Thymus (tissue), 14 donors: ENCODE measurements at places on chromosomes 16 and 17. TPM values are rescaled to one million over a fixed set of nuclear protein-coding genes. Genes with fewer than 3 reads are reported as not detected.

- DNase-seq, result no peak
Measured at GRCh38 chr17:58121925-58122324, 26.3 kb upstream of the OR4D1 start.

The CACNA1H gene
- polyA plus RNA-seq, result 2.6 TPM

GRCh38 chr17:50187394-50187725, 14.1 kb downstream of the COL1A1 start:
- DNase-seq, result no peak

The IGSF6 gene
- 16.2 TPM for polyA plus RNA-seq

GRCh38 chr16:63568164-63568563, 1531.9 kb upstream of the CDH8 start:
- DNase-seq, result no peak

DNA sequence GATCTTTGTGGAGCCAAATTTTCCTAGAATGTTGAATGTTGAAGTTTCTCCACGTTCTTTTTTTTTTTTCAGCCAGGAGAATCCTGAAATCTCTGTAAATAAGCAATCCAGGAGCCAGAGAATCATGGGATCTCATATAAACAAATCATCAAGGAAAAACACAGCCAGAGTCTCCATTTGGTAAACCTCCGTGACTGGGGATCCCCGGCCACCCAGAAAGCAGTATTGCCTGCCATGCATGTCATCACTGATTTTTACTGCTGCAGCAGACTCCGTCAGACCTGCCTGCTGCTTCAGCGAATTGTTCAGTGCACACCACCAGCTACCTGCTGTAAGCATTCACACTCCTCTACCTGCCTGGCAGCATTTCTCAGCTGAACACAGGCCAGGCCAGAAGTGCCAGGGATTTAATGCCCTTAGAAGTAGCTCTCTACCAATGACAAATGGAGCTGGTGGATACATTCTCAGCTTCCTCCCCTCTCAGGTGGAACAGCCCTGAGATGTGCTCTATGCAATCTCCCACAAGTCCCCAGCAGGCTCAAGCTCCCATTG, 158.6 kb downstream of the CYLD start:
- no peak for DNase-seq

DNA sequence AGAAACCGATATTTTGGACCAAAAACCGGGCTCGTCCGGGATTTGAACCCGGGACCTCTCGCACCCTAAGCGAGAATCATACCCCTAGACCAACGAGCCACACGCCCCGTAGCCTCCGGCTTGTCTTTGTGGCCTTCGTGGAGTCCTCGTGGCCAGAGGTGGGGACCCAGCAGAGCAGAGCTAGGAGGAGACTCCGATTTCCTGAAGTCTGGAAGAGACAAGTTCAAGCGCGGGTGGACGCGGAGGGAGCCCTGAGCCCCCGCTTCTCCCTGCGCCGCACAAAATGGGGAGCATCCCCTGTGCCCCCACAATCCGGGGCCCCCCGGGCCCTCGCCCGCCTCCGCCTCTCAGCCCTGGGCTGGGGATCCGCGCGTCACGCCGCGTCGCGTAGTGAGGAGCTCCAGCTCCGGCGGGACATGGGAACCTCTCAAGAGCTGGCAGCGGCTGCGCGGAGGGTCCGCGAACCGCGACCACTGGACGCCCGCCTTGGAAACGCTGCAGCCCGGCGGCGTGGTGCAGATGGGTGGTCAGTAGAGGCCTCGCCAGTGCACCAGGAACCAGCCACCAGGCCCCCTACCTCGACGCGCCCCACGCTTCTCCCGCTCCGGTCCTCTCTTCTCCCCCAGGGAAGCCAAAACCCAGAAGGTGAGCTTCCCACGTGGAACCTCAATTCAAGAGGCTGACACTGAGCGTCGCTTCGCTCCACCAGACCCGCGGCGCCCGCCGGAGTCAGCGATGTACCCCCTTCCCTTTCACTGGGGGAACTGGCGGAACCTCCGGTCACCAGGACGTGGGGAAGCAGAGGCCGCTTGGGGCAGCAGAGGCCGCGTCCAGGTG, 5.2 kb upstream of the OR1F1 start:
- DNase-seq, result no peak

DNA sequence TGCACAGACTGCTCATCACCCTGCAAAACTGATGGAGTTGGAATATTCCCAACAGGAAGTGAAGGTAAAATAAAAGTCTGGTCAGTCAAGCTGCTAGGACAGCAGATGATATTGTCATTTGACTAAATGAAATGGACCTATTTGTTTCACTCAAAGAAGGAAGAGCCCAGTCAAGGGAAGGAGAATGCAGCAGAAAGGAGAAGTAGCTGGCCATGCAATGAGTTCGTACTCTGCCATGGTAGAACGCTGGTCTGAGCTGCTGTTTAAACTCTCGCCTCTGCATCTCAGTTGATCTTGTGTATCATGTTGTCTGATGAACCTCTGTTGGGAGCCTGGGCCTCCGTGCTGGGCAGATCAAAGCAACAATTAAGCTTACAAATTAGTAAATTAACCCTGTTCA, 15.6 kb upstream of the YPEL2 start:
- no peak for DNase-seq

The CDK5R1 gene
- 7.1 TPM for polyA plus RNA-seq

The MYO15A gene
- polyA plus RNA-seq, result 1.9 TPM

DNA sequence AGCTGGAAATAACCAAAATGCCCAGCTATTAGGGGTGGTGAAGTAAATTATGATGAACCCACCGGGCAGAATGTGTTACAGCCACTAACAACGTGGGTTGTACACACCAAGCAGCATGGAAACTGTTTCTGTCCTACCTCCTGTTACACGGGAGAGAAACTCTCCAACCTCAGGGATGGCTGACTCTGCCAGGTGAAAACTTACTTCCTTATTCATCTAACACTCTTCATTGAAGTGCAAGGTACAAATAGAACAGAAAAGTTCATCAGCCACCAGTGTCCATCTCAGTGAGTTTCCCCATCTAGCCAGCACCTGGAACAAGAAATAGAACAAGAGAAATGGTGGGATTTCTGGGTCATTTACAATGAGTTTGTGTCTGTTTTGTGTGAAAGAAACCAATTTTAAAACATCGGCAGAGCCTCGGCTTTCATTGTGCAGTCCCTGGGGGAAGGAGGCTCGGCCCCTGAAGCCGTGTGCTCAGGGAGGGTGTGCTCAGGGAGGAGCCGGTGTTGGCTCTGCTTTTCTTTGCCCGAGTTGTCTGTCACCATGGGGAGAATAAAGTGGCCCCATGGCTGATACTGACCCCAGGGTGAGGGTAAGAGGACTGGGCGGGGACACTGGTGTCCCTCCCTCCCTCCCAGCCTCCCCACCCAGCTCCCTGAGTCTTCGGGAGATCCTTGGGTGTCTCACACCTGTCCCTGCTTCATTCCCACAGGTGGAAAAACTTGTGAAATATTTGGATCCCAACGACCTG, 39.8 kb downstream of the RAB11FIP4 start:
- no peak for DNase-seq

DNA sequence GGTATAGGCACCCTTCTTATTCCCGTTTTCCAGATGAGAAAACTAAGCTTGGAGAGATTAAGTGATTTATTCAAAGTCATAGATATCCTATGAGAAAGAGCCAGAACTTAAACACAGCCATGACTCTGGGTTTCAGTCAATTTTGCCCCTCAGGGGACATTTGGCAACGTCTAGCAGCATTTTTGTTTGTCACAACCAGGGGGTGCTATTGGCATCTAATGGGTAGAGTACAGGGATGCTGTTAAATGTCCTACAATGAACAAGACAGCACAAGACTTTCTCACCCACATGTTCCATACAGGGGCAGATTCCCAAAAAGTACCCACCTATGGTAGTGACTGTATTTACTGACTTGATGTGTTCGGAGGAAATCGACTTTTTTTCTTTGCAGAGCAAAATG, 4.8 kb upstream of the SHISA9 start:
- DNase-seq, result no peak

The ADAM11 gene
- 1.3 TPM for polyA plus RNA-seq

The SLC47A2 gene
- polyA plus RNA-seq, result 0.46 TPM

The PLXDC1 gene
- polyA plus RNA-seq, result 66.4 TPM

The KRTAP9-2 gene
- polyA plus RNA-seq, result not detected

- DNase-seq, result no peak
Measured at GRCh38 chr17:67555855-67556254, 161.9 kb upstream of the NOL11 start.

- DNase-seq, result no peak
Measured at GRCh38 chr16:59964232-59964924, 1230.3 kb upstream of the GOT2 start.

DNA sequence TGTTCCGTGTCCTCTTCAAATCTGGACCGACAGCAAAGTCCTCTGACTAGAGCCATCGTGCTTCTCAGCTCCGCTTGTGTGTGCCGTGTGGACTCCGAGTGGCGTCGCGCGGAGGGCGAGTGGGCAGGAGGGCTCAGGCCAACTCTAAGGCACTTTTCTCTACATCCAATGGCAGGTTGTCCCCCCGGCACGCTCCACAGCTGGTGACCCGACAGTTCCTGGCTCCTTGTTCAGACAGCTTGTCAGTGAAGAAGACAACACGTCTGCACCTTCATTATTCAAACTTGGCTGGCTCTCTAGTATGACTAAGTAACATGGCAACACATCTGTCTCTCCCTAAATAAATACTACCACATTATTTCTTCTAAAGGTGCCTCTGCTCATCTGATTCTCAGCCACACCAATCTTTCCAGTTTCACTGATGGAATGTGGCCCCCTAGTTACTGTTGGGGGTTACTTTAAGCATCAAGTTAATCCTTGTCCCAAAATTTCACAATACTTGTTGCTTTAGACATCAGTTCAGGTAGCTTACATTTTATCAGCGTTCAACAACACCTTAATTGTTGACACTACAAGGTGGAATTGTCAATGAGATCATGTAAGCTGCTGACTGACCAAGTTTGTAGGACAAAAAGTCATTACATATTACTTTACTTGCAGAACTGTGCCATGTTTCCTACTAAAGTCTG, 15.4 kb downstream of the COG1 start:
- no peak for DNase-seq

- no peak for DNase-seq
Measured at GRCh38 chr17:68390888-68391545, 66.3 kb downstream of the WIPI1 start.

DNA sequence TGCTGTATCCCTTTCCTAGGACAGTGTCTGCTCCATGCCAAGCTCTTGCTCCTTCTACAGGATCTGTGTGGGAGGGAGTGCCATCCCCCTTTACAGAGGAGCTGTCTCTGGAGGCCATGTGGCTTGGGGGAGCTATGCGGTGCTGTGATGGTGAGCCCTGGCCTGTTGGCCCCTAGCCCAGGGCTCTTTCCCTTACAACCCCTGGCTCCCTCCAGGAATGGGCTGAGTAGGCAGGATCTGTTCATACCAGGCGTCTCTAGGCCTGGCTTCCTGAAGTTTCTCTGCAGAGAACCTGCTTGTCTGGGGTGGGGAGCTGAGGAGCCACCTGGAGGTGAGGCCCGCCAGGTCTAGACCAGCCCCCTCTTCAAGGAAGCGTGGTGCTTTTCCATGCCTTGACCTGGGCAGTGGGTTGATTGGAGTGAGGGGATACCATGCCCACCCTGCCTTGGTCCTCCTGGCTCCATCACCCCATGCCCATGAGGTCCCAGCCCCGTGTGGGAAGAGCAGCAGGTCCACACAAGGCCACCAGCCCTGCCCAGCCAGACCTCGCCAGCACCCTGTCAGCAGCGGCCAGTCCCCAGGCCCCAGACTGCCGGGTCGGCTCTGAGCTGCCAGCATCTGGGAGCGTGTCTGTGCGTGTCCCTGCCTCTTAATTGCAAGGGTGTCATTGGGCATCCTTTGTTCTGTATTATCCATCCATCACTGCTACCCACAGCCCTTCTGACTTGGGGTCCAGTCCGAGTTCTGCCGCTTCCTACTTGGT, 14.7 kb downstream of the LLGL2 start:
- no peak for DNase-seq
